ENCODE measurements at places on chromosomes 3 and 15.

- DNase-seq, result no peak
Observed at GRCh38 chr15:40755812-40756208, 756 bp upstream of the RMDN3 start.

- DNase-seq, result peak; percentile 2
Observed at GRCh38 chr3:186669378-186670084, 3.7 kb downstream of the HRG start.

GRCh38 chr3:15262021-15262420, 56.0 kb downstream of the CAPN7 start:
- no peak for DNase-seq

GRCh38 chr3:101142160-101142559, 148.9 kb upstream of the ABI3BP start:
- no peak for DNase-seq

DNA sequence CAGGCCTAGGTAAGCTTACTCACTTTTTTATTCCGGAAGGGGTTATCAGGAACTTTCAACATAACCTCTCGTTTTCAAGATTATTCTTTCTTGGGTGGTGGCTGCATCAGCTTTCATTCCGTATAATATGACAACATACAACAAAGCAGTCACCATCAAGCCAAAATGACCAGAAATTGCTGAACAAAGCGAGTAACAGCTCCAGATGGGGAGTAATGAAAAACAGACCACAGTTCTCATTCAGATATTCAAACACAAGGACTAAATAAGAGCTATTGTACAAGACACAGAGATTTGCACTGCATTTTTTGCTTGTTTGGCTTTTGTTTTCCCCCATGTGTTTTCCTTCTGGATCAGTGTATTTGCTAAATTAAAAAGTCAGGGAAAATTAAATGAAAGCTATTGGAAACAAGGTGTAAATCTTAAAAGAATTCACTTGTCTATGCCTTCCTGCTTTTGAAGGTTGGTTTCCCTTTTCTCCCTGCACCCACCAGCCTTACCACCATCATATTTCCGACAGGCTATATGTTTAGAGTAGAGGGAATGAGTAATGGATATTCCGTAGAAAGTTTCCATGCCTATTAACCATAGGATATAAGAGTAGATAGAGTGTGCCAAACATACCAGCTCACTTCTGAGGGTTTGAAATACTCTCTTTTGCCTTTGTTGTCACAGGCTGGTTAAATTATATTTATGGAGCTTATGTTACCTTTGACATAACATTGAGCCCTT, 213.6 kb downstream of the RBMS3 start:
- peak; percentile 47 for DNase-seq

DNA sequence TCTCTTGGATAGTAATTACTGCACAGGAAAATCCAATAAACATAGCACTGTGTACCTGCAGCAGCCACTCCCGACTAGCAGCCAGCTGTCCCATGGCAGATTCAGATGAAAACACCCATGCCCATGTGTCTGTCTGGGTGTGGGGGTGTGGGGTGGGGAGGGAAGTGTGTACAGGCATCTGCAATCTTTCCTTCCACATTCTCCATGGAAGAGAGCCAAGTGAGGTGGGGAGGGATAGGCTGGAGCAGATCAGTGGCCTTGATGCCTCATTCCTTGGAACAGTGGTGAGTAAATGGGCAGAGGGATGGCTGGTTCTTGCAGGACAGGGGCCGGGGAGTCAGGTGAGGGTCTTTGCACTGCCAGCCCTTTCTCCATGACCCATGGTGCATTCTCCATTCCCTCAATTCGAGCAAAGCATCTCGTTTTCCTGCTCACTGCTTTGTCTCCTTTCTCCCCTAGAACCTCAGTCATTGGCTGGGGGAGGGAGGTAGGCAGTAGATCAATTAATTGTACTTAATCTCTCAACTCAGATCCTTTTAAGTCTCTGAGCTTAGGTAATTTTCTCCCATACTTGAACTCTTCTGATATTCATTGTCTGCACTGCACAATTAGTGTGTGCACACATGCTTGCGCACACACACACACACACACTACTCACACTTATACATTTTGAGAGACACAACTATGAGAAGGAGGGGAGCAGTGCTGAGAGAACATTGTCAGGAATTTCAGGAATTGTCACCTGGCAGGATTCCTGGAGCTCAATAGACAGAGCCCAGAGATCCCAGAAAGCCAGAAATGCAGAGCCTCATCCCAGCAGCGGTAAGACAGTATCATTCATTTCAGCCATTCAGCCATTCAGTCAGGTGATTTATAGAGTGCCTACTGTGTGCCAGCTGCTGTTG, 31.9 kb downstream of the PDIA5 start:
- peak; percentile 39 for DNase-seq

DNA sequence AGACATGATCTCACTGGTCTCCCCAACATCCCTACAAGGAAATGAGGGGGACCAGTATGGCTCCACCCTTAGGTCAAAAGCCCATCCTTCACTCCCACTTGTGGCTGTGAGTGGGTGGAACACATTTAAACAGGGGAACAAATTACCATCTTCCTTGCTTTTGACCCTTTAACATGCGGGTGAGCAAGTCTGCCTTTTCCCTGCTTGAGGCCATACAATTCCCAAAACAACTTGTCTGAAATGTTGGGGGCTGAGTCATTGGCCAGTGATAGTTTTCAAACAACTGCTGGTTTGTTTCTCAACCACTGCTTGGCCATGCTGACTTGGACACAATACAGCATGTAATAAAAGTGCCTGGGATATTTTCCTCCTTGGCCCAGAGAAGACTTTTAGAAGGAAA, 39.6 kb downstream of the COL8A1 start:
- DNase-seq, result peak; percentile 96

GRCh38 chr3:44045476-44046275, 196.0 kb upstream of the TOPAZ1 start:
- DNase-seq, result no peak

DNA sequence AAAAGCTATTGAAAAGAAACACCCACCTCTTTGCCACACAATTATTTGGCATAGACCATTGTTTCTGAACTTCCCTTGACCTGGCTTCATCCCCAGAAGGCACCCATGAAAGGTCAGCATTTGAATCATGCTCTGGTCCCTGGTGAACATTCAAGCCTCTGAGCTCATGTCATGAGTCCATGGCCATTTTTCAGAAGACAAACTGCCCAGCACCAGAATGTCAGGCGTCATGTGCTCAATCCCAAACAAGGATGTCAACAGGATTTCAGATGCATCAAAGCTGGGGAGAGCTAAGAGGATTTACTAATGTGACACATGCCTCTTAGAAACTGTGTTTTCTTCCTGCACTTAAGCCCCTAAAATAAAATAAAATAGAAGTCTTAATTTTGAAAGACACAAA, 41.3 kb downstream of the TMED3 start:
- DNase-seq, result no peak

DNA sequence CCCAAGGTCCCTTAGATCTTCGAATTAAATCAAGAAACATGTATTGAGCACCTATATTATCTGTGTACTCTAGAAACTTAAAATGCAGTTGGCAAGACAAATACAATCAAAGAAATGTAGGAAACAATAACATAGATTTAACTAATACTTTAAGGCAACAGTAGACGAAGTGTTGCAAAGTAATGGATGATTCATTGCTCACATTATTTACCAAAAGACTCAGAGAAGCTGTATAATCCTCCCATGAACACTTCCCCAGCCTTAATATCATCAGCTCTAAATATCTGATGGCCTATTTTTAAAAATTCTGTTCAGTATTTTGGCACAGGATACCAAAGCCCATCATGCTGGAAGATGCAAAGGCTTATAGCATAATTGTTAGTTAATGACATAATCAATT, 272.1 kb upstream of the TTC14 start:
- no peak for DNase-seq

GRCh38 chr15:52658955-52659354, 20.2 kb downstream of the ATOSA start:
- DNase-seq, result no peak

GRCh38 chr15:38928431-38928830, 363.8 kb upstream of the RASGRP1 start:
- no peak for DNase-seq

DNA sequence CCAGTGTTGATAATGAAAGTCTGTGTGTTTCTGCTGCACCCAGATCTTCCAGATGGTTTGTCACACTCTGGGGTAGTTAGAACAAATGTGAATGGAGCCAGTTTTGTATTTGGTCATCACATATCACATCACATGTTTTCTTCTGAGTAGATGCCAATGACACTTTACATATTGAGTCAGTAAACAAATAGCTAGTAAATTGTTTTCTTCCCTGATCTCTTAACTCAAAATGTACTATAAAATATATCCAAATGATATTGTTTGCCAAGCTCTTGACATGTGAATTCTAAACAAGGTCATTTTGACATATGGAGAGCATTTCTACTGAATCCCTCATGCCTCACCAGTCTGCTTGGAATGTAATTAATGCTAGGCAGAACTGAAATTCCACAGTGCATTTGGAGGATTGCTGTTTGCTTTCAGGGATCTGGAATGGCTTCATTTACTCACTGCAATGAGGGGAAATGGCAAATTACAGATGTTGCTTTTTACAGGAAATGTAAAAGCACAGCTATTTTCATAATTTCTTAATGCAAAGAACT, 45.0 kb downstream of the PDHB start:
- DNase-seq, result peak; percentile 72

GRCh38 chr3:7669641-7670040, 808.7 kb downstream of the GRM7 start:
- DNase-seq, result no peak
